ENCODE measurements at places on chromosomes 4 and X.

DNA sequence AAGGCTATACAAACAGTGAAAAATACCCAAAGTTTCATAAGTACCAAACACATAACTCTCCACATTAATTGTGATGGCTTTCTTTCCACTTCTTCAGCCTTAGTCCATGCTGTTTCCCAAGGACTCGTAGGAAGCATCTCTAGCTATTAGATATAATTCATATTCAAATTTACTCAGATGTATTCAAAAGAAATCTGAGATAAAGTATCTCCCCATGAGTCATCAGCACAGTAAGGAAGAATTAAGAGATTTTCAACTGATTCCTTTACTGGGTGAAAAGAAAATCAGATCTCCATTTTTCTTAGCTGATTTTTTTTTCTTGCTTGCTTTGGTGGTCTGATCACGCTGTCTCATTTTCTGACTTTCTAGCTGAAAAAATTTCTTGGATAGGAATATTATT lies 71.7 kb downstream of the MID1 start:
- no peak for DNase-seq

- peak; percentile 27 for DNase-seq
These were observed 137.8 kb downstream of the FBXW7 start for GRCh38 chr4:152398060-152398459.

- DNase-seq, result no peak
These were observed 114.3 kb downstream of the GABRB1 start for GRCh38 chr4:47145630-47146029.

DNA sequence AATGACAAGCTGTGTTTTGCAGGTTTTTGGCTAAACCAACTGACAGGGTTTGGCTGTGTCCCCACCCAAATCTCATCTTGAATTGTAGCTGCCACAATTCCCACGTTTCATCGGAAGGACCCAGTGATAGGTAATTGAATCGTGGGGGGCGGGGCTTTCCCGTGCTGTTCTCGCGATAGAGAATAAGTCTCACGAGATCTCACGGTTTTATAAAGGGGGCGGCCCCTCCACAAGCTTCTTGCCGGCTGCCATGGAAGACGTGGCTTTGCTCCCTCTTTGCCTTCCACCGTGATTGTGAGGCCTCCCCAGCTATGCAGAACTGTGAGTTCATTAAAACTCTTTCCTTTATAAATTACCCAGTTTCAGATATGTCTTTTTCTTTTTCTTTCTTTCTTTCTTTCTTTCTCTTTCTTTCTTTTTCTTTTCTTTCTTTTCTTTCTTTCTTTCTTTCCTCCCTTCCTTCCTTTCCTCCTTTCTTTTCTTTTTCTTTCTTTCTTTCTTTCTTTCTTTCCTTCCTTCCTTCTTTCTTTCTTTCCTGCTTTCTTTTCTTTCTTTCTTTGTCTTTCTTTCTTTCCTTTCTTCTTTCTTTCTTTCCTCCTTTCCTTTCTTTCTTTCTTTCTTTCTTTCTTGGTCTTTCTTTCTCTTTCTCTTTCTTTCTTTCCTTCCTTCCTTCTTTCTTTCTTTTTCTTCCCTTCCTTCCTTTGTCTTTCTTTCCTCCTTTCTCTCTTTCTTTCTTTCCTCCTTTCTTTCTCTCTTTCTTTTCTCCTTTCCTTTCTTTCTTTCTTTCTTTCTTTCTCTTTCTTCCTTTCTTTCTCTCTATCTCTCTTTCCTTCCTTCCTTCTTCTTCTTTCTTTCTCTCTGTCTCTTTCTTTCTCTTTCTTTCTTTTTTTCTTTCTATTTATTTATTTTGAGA lies 54.8 kb downstream of the SHOX start:
- no peak for DNase-seq

GRCh38 chrX:47169726-47170515 lies 23.7 kb upstream of the UBA1 start:
- DNase-seq, result no peak

- no peak for DNase-seq
These were observed 140.2 kb downstream of the DCLK2 start for GRCh38 chr4:150218447-150218846.

GRCh38 chr4:17934286-17934685 lies 87.3 kb downstream of the LCORL start:
- DNase-seq, result no peak

DNA sequence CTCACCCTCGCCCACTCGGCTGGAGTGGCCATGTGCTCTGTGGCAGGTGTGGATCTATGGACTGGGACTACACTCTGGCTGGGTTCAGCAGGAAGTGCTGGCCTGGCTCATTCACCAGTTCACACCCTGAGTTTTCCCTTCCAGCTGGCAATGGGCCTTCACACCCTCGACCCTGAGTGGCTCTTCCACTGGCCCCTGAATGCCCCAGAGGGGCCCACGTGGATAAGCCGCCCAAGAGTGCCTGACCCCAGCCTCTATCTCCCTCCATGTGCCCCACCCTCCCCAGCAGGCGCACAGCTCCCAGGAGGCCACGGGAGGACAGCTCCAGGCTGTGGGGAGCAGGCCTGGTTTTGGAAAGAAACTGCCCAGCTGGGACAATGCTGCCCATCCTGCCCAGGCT lies 234.1 kb downstream of the AFAP1 start:
- DNase-seq, result no peak

DNA sequence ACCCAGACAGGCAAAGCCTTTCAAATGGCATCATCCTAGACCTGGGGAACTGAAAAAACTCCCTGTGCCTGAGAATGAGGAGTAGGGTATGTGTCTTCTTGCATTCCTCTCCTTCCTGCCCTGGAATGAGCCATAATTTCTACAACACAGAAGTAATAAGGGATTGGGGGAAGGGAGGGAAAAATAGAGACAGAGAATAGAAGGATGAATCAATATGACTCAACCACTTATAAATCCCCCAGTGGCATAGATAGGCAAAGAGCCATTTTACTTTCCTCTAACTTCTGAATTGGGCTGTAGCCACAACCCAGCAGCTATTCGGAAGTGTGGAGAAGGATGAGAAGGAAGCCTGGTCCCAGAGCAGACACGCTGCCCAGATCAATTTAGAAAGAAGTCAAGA lies 99.9 kb downstream of the NHS start:
- no peak for DNase-seq

GRCh38 chrX:114591121-114591520 lies 7.2 kb downstream of the HTR2C start:
- DNase-seq, result no peak

DNA sequence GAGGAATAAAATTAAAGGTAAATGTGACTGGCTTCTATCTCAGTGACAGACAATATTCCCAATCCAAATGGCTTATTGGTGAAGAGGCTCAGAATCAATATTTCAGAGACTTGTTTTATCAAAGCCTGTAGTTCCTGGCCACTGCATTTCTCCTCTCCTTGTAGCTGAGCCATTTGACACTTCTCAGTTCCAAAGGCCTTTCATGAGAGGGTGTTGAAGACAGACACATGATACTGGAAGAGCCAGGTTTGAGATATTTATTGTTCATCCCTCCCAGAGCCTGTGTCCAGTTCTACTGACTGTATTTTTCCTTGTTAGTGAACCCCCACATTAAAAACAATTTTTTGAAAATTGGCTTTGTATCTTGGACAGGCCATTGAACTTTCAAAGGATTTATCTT lies 12.9 kb upstream of the INPP4B start:
- DNase-seq, result no peak

- DNase-seq, result peak; percentile 40
These were observed 239.9 kb downstream of the NKX6-1 start for GRCh38 chr4:84258905-84259830.

- no peak for DNase-seq
These were observed 163.7 kb upstream of the SPANXC start for GRCh38 chrX:141405853-141406492.

- DNase-seq, result no peak
These were observed 76.7 kb downstream of the SH3BGRL start for GRCh38 chrX:81278616-81279015.

DNA sequence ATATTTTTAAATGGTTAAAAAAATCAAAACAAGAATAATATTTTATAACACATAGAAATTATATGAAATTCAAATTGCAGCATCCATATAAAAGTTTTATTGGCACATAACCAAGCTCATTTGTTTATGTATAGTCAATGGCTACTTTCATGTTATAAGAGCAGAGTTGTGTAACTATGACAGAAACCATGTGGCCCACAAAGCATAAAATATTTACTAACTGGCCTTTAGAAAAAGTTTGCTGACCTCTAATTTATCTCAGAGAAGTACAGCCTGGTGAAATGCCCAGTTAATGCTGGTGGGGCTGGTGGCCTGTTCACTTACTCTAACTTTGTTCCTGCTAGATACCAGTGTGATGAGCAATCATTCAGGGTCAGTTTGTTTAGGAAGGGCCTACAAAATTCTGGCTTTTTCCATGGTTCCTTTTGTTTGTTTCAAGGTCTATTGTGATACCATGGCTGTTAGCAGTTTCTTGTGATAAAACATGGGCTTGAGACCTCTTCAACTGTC lies 104.6 kb downstream of the PPP1R2C start:
- DNase-seq, result no peak

- DNase-seq, result no peak
These were observed 149.9 kb upstream of the IL15 start for GRCh38 chr4:141486375-141486997.

DNA sequence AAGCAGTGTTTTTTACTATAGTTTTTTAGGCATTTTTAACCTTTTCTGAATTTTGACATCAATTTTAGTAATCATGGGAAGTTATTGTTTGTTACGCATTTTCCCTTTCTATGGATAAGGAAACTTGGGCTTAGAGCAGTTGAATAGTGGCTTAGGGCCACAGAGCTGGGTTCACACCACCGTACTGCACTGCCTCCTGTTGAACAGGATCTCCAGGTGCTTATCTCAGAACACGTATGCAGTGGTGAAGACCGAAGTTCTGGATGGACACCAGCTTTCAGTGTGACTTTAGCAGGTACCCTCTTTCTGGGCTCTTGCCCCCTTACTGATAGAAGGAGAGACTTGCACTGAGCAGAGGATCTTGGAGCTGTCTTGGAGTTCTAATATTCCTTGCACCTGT lies 137.6 kb downstream of the PTTG2 start:
- no peak for DNase-seq

DNA sequence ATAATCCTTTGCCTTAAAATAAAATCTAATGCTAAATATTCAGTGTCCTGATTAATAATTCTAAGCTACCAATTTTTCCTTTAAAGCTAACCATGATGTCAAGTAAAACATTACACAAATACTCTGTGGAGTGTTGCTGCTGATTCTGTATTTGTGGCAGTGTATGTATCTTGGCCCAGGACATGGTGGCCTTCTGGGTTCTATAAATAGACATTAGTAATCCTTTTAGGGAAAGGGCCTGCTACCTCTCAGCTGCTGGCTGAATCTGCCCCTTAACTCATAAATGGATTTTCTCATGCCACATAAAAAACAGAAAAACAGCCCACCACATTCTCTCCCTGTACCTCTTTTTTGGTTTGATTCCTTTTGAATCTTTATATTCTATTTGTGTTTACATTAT lies 1.2 kb upstream of the XK start:
- DNase-seq, result no peak
